ENCODE measurements at places on chromosomes 1 and 21. TPM values are rescaled to one million over a fixed set of nuclear protein-coding genes. Genes with fewer than 3 reads are reported as not detected.

TFF1 gene
- polyA plus RNA-seq = not detected

RAB7B gene
- not detected for polyA plus RNA-seq

PDZK1IP1 gene
- 0.53 TPM for polyA plus RNA-seq

CD101 gene
- 0.04 TPM for polyA plus RNA-seq

SLC16A1 gene
- 73.1 TPM for polyA plus RNA-seq

PGBD5 gene
- polyA plus RNA-seq = 0.31 TPM

REN gene
- 2.0 TPM for polyA plus RNA-seq

CD46 gene
- polyA plus RNA-seq = 183 TPM

SPRR5 gene
- not detected for polyA plus RNA-seq

S100A10 gene
- not detected for polyA plus RNA-seq

PLPPR4 gene
- not detected for polyA plus RNA-seq

EEIG2 gene
- 12.2 TPM for polyA plus RNA-seq

LMX1A gene
- not detected for polyA plus RNA-seq

MYBPH gene
- polyA plus RNA-seq = not detected

FCRL2 gene
- not detected for polyA plus RNA-seq

SPRR2F gene
- polyA plus RNA-seq = 0.35 TPM

OSCP1 gene
- polyA plus RNA-seq = not detected

LMO4 gene
- 22.4 TPM for polyA plus RNA-seq

PLA2G2A gene
- not detected for polyA plus RNA-seq

C1orf185 gene
- not detected for polyA plus RNA-seq

FCMR gene
- polyA plus RNA-seq = not detected

WLS gene
- polyA plus RNA-seq = not detected

LCE2C gene
- not detected for polyA plus RNA-seq

ZSCAN20 gene
- 1.8 TPM for polyA plus RNA-seq

KRTAP19-7 gene
- polyA plus RNA-seq = not detected

LAMB3 gene
- polyA plus RNA-seq = 1.0 TPM

RNU1-4 gene
- not detected for polyA plus RNA-seq

LCE1B gene
- polyA plus RNA-seq = not detected

RIMS3 gene
- 0.45 TPM for polyA plus RNA-seq

C4BPA gene
- polyA plus RNA-seq = not detected
